Activated CD8-positive, alpha-beta memory T cell treated with anti-CD3 and anti-CD28 coated beads, Interleukin-2, amount 10 ng/mL, durations not matched to agents 7 days and 5 days (primary cell): ENCODE measurements at places on chromosomes 2 and 18. TPM values are rescaled to one million over a fixed set of nuclear protein-coding genes. Genes with fewer than 3 reads are reported as not detected.

DNA sequence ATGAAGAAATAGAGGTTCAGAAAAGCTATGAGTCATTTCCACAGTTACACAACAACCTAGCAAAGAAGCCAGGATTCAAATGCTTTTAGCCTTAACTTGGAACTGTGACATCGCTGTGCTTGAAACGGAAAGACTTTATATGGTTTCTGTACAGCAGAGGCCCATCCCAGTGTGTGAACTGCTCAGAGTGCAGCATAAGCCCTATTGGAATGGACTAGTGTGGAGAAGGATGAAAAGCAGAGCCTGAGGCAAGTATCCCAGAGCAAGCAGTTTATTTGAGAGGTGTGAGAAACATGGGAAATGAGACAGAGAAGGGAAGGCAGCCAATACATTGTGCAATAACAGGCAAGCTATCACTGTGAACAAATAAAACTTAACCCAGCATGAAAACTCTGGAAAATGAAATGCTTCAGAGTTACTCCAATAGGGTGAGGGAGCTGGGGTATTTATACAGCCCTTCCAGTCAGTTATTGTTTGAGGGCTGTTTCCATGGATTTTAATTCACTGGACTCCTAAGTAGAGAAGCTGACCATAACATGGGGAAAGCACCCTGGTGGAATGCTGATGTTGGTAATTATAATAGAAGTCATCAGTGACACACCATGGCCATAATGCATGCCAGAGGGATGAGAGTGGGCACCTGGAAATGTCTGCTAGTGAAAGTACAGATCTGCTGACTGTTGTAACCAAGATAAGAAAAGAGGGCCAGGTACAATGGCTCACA is 254.0 kb upstream of the POU3F3 start:
- no peak overlapping the region for H3K4me3 ChIP-seq
- H3K4me1 ChIP-seq, result no peaks in the 10 kb centered on the region
- H3K36me3 ChIP-seq, result no peaks in the 10 kb centered on the region

GRCh38 chr18:24516261-24516660 is 55.8 kb downstream of the HRH4 start:
- H3K27ac ChIP-seq, result no peak overlapping the region
- H3K4me3 ChIP-seq, result no peak overlapping the region
- H3K27me3 ChIP-seq, result no peaks in the 10 kb centered on the region
- H3K36me3 ChIP-seq, result no peaks in the 10 kb centered on the region
- H3K4me1 ChIP-seq, result no peaks in the 10 kb centered on the region
- no peak for DNase-seq

DNA sequence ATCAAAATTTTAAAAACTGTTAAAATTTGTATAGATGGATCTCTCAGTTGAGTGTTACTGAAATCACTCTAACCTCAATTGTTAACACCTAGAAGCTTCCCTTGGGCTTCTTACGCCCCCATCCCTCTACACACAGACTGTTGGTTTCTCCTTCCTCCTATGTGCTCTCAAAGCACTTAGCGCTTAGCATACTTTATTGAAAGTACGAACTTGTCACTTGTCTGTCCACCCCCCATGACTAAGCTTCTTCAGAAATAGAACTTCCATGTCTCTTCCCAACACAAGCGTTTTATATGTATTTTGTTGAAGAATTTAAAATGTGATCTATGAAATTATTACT is 441 bp downstream of the MPHOSPH10 start:
- no peak overlapping the region for H3K27ac ChIP-seq
- DNase-seq, result no peak
- peaks cover 16% of the 10 kb centered on the region for H3K4me1 ChIP-seq
- peaks cover 14% of the 10 kb centered on the region for H3K36me3 ChIP-seq
- no peaks in the 10 kb centered on the region for H3K27me3 ChIP-seq

DNA sequence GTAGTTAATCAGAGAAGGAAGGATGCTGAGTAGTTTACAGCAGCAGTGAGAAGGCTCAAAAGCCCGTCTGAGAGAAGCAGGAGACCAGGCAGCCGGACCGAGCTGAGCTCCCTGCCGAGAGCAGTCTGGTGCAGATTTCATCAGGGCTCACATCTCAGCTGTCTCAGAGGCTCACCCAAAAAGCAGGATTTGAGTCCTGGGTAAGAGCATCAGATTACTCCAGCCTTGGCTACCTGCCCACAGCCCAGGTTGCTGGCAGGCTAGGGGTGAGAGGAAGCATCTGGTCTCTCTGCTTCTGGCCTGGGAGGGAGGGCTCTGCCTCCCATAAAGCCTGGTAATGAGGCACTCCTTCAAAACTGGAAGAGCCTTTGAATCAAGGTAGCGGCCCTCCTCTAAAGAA is 140.5 kb downstream of the ST6GAL2 start:
- no peaks in the 10 kb centered on the region for H3K27me3 ChIP-seq
- H3K4me1 ChIP-seq, result no peaks in the 10 kb centered on the region
- H3K27ac ChIP-seq, result no peak overlapping the region
- H3K36me3 ChIP-seq, result no peaks in the 10 kb centered on the region

- H3K36me3 ChIP-seq, result peaks cover 14% of the 10 kb centered on the region
- DNase-seq, result no peak
- no peak overlapping the region for H3K4me3 ChIP-seq
- no peaks in the 10 kb centered on the region for H3K27me3 ChIP-seq
These were observed 10.6 kb downstream of the IRS1 start for GRCh38 chr2:226788881-226789490.

EPC2 gene
- total RNA-seq, result 19.4 TPM

GPR45 gene
- total RNA-seq, result not detected

RNASEH1 gene
- total RNA-seq, result 32.9 TPM

ALMS1 gene
- 12.9 TPM for total RNA-seq
